ENCODE measurements at places on chromosomes 3 and 15.
A peak's percentile ranks its signal among the peaks of the same experiment; 100 is the strongest.

- no peaks in the 10 kb centered on the region for H3K36me3 ChIP-seq
- H3K27ac ChIP-seq, result no peak overlapping the region
- no peak for DNase-seq
- H3K4me3 ChIP-seq, result no peak overlapping the region
- H3K4me1 ChIP-seq, result no peaks in the 10 kb centered on the region
Measured at GRCh38 chr3:20575146-20575545, 389.1 kb upstream of the SGO1 start.

DNA sequence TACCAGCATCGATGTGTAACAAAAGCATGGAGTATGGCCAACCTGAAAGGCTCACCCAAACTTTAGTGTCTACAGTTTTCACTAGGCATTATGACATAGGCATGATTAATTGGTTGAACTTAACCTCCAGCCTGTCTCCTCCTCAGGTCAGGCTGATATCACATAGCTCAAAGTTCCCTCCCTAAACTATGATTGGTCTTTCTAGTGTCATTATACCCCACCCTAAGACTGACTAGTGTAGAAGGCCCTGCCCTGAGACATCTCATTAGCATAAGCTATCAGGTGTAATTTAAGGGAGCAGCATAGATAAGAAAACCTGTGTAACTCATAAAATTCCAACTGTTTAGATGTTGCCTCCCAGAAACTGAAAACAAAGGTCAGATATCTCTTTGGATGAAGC, 195.2 kb downstream of the ALCAM start:
- no peak for DNase-seq
- H3K4me1 ChIP-seq, result no peaks in the 10 kb centered on the region
- H3K27ac ChIP-seq, result no peak overlapping the region
- H3K4me3 ChIP-seq, result no peak overlapping the region
- H3K36me3 ChIP-seq, result no peaks in the 10 kb centered on the region

GRCh38 chr15:31156808-31157207, 55.3 kb upstream of the TRPM1 start:
- H3K27ac ChIP-seq, result no peak overlapping the region
- no peaks in the 10 kb centered on the region for H3K27me3 ChIP-seq
- DNase-seq, result no peak
- no peak overlapping the region for H3K4me3 ChIP-seq
- no peaks in the 10 kb centered on the region for H3K36me3 ChIP-seq

DNA sequence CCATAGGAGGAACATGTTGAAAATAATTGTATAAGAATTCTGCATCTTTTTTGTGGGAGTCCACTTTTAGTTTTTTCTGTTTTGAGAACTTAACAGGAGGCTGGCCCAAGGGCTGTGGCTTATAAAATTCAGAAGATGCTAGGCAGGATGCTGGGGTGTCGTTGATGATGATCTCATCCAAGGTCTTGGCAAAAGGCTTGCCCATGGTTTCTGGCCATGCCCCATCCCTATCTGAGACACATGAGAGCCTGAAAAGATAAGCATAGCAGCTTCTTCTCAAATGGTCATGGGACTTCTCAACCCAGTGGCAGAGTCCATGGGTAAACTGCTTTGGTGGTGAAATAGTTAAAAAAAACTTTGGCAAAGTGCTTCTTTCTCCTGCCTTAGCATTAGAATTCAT, 35.2 kb downstream of the CMSS1 start:
- DNase-seq, result no peak
- no peaks in the 10 kb centered on the region for H3K27me3 ChIP-seq
- no peaks in the 10 kb centered on the region for H3K36me3 ChIP-seq
- H3K27ac ChIP-seq, result no peak overlapping the region

DNA sequence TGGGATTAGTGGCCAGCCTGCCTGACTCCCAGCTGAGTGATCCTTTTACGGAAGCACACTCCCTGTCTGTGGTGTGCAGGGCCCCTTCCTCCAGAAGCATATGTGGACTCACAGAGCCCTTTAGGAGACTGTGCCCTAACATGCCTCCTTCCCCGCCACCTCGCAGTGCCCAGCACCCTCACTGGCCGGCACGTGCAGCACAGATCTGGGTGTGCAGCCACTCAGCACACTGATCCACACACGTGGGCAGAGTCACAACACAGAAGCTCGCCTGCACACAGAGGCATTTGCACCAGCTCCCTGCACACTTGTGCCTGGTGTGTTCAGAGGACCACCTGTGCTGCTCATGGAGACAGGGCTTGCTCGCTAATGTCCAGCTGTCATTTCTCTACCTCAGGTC, 23.6 kb upstream of the CSPG4 start:
- no peak for DNase-seq
- H3K4me1 ChIP-seq, result no peaks in the 10 kb centered on the region
- H3K4me3 ChIP-seq, result no peak overlapping the region
- H3K36me3 ChIP-seq, result no peaks in the 10 kb centered on the region
- H3K27ac ChIP-seq, result no peak overlapping the region

DNA sequence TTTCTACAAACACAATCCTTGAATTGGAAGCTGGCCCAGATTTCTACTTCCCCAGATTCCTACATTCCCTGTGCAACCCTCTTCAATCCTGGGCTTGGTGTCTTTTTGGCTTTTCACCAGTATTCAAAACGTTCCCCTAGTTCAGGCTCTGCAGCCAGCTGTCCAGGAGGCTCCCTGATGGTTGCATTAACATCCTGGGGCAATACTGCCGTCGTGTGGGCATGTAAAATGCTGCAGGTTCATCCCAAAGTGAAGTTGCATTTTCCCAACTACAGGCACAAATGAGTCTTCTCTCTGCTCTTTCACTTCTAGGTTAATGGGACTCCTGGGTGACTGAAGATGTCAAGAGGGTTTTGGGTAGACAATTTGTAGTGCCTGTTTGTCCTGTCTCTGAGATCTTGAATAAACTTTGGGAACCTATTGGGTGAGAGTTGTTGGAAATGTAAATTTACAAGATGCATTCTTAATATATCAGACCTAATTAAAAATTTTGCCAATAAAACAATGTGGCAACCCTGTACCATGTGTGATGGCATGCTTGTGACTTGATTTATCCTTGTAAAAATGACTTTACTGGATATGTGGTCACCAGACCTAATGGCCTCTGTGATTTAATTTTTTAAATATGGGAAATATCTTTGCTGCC, 28.6 kb downstream of the SOX14 start:
- peak; percentile 5 for DNase-seq
- no peak overlapping the region for H3K4me3 ChIP-seq
- H3K27ac ChIP-seq, result no peak overlapping the region
- H3K27me3 ChIP-seq, result no peaks in the 10 kb centered on the region

GRCh38 chr3:13149330-13150108, 76.3 kb upstream of the IQSEC1 start:
- no peak overlapping the region for H3K27ac ChIP-seq
- no peaks in the 10 kb centered on the region for H3K4me1 ChIP-seq
- no peaks in the 10 kb centered on the region for H3K36me3 ChIP-seq
- DNase-seq, result no peak
- H3K4me3 ChIP-seq, result no peak overlapping the region

GRCh38 chr3:22315925-22316324, 564.9 kb upstream of the ZNF385D start:
- no peaks in the 10 kb centered on the region for H3K4me1 ChIP-seq
- H3K27me3 ChIP-seq, result no peaks in the 10 kb centered on the region
- no peak overlapping the region for H3K4me3 ChIP-seq
- DNase-seq, result no peak
